ENCODE measurements at places on chromosomes 3 and 15.

DNA sequence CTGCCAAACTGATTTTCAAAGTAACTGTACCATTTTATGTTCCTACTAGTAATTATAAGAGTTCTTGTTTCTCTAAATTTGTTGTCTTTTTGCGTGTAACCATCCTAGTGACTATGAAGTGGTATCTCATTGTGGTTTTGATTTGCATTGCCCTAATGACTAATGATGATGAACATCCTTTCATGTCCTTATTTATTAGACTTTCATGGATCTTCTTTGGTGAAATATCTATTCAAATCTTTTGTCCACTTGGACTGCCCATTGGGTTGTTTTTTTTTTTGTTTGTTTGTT is 3.6 kb downstream of the OXSR1 start:
- DNase-seq: no peak

- no peak for DNase-seq
Observed at GRCh38 chr3:148006508-148006907, 597.3 kb downstream of the ZIC1 start.

GRCh38 chr3:37825744-37826400 is 35.8 kb upstream of the CTDSPL start:
- DNase-seq: no peak

DNA sequence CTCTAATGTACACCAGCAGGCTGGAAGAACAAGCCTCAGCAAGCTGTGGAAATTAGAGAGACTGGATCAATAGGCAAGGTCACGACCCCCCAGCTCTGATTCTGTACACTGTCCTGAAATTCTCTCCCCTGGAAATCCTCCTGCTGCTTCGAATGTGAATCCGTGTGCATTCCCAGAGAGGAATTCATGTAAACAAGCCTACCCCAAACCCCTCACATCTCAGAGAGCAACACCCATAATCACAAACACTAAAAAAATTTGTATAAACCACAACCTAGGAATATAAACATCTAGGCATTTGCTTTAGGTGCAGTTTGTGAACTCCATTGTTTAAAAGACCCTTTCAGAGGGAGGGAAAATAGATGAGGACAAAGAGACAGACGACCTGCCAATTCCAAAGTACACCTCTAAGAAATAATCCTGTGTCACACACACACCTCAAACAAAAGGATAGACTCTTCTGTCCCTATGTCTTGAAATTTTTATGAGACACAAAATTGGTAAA is 325.2 kb downstream of the WDR72 start:
- DNase-seq: no peak

DNA sequence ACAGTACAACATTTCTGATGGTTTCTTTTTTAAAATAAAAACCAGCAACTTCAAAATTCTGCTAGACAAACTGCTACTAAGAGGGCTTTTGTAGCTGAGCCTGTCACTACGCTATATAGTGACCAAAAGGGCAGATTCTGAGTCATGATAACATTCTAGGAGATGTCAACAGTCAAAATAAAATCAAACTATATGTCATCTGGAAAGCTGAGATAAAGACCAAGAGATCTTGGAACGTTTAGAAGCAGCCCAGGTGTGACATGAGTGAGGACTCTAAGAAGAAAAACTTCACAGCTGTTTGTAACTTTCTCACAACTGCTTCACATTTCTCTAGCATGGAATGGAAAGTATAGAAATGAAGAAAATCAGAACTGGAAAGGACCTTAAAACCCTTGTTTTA is 84.6 kb downstream of the FILIP1L start:
- DNase-seq: no peak

DNA sequence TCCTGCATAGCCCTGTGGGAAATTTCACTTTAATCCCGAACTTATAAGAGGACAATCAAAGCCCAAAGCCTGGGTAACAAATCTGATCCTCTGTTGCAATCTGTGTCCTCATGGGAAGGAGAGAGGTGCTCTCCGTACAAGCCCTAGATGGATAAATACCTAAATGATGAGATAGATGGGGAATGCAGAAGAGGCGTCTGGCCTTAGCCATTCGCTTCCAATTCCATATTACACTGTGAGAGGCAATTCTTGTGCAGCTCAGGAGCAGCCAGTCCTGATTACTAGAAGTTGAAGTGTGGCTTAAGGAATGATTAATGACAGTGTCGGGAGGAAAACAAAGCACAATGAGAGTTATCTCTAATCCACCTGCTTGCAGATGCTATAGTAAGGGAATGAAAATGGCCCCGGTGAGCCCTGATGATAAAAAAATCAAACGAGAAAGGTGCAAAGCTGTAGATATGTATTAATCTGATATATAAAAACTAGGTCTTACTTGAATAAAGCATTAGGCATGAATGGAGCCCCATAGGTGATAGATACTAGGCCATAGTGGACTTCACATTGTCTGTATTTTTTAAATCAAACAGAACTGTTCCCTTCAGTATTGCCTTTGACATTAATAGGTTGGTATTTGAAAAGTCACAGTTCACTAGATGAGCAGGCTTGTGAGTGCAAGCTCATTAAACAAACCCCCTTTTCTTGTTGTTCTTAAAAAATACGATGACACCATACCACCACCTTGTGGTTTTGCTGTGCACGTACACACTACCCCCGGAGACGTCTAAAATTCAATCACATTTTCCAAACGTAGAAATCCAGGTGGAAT is 54.2 kb upstream of the TMCO5A start:
- DNase-seq: peak; percentile 70

DNA sequence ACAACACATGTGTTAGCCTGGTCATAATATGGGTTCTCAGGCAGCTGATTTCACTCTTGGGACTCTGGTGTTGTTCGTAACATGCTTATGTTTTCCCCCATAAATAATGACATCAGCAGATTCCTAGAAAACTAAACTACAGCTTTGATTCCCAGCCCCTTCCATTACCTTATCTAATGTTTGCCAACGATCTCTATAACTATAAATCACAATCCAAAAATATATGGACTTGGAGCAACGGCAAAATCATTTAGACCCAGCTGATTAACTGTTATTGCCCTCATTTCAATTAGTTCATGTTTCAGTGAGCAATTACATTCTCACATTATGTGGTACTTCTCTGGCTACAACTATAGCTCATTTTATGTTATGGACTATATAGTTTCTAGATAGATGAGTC is 531.3 kb downstream of the MAGI1 start:
- no peak for DNase-seq

DNA sequence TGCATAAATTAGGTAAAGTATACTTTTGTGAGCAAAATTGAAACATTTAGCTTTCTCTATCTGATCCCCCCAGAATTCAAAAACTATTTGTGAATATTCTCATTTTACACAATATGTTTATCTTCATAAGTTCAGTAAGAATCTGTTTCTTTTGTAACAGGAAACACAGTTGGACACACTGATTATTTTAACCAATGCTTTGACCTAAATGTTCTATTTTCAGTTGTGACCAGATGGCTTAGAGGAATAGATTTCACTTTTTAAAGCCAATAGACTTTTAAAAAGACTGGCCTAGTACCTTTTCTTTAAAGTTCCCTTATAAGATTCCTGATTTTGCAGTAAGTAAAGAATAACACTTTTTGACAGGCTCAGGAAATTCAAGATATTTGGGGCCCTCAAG is 74.0 kb upstream of the STRIT1 start:
- DNase-seq: no peak

- no peak for DNase-seq
Observed at GRCh38 chr15:27399241-27399640, 428.3 kb downstream of the GABRG3 start.

DNA sequence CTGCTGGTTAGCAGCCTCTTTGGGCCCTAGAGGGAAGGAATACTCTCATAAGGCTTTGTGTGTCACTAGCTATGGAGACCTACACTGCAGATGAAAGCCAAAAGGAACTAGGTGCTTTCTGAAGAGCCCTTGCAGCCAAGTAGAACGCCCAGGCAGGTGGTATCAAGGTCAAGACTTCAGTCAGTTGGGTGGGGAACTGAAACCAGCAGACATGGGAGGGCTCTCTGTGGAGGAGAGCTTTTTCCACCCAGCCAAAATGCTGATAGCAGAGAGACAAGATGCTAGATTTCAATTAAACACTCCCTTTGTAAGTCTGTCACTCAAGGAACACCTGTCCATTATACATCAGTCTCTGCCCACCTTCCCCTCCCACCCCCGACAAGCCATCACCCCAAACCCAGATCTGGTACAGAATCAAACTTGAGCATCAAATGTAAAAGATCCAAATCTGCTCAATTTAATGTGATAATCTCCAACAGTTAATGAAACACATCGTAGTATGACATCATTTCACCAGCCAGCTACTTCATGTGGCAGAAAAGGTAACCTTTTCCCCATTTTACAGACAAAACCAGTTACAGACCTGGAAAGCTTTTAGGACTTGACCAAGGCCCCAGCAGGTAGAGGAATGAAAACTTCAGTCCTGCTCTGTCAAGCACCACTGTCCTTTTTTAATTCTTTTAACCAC is 14.6 kb downstream of the MRPS25 start:
- DNase-seq: peak; percentile 84
